Stomach (tissue), 19 donors: ENCODE measurements at places on chromosomes 16 and 17.

DNA sequence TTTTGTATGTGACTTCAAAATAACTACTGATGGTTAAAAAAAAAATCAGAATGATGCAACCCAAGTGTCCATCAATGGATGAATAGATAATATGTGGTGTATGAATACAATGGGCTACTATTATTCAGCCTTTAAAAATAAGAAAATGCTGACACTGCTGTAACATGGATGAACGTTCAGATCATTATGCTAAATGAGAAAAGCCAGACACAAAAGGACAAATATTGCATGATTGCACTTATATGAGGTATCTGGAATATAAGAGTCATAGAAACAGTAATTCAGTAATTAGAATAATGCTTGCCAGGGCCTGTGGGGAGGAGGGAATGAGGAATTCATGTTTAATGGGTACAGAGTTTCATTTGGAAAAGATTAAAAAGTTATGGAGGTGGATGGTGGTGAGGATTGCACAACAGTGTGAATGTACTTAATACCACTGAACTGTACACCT lies 25.4 kb downstream of the TENT4B start:
- DNase-seq: no peak

- no peak for DNase-seq
Observed at GRCh38 chr17:53924530-53925455, 102.1 kb downstream of the KIF2B start.

GRCh38 chr16:69329369-69330285 lies 761 bp downstream of the PDF start:
- DNase-seq: no peak

GRCh38 chr17:42553866-42554249 lies 1.1 kb downstream of the HSD17B1 start:
- no peak for DNase-seq

GRCh38 chr17:34532281-34533065 lies 46.9 kb upstream of the TMEM132E start:
- no peak for DNase-seq

GRCh38 chr17:13594310-13594709 lies 7.4 kb downstream of the HS3ST3A1 start:
- no peak for DNase-seq
